Stimulated activated CD8-positive, alpha-beta memory T cell treated with anti-CD3 and anti-CD28 coated beads, Interleukin-2, amount 100 ng/mL, for 1 hour (primary cell): ENCODE measurements at places on chromosomes 7 and 10.

DNA sequence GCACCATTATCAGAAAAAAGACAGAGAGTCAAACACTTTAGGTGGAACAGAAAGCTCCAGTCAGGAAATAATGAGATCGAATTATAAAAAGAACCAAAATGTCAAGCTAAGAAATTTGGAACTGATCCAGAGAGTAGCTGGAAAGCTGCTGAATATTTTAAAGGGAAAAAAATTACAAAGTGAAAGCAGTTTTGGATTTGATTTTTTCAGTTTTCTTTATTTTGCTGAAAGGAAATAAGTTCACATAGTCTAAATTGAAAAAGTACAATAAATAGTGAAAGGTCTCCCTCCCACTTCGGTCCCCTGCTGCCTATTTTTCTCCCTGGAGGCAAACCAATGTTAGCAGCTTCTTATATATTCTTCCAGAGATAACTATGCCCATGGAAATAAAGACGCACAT, 11.3 kb upstream of the TOMM7 start:
- no peak for DNase-seq

GRCh38 chr10:60114765-60115586, 208.6 kb upstream of the CCDC6 start:
- DNase-seq: no peak

- DNase-seq: no peak
Measured at GRCh38 chr10:124079864-124080263, 13.5 kb downstream of the CHST15 start.

- no peak for DNase-seq
Measured at GRCh38 chr7:388023-388960, 98.3 kb downstream of the FOXL3 start.

- DNase-seq: no peak
Measured at GRCh38 chr10:99285881-99286280, 43.3 kb upstream of the CNNM1 start.

DNA sequence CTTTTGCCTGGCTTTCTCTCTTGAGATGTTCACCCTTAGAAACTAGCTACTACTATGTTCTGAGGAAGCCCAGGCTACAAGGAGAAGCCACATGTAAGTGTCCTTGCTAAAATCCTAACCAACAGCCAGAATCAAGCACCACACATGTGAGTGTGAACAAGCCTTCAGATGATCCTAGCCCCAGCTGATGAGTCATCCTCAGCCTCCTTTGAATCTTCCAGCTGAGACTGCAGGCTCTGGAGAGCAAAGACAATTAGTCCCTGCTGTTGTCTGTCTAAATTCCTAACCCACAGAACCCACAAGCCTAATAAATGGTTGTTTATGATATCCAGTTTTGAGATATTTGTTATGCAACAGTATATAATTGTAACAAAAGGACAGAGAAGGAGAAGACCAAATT, 92.8 kb upstream of the TAC1 start:
- no peak for DNase-seq

DNA sequence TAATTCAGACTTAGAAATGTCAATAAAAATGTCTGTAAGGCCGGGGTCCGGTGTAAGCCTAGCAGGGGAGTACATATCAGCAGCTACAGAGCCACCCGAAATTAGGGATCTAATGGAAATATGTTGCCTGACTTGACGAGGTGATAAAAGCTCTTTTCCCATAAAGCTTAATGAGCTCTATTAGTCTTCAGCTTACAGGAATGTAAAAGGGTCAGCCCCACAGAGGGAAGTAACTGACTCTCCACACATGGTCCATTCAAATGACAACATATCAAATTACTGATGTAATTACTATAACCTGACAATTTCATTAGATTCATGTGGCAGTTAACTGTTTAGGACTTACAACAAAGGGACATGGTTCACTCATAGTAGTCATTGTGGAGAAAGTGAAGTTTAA, 62.3 kb downstream of the ATE1 start:
- DNase-seq: no peak

DNA sequence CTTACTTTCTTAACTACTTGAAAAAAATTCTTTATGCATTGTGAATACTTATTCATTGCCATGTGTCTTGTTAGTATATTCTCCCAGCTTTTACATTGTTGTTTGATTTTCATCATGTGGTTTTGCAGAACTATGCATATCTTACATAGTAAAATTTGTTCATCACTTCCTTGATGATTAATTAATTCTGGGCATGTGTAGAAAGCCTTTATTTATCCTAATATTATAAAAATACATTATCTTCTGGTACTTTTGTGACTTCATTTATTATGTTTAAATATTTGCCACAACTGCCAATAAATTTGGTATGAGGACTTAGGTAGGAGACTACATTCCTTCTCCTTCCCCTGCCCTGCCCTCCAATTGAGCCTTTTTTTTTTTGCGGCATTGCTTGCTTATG, 166.0 kb upstream of the ZNF32 start:
- DNase-seq: no peak

DNA sequence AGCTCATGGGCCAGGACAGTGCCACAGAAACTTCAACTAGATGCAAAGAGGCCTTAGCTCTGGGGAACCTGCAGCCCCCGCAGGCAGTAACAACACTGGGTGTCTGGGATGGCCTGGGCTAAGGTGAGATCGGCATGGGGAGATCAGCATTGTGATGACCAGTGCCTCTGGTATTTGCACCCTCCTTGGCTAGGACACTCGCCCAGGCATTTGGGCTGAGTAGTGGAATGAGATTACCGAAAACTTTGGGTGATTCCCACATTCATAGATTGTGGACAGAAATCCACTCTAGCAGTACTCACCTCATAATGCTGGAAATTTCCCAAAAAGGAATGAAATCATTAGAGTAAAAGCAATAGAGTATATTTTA, 70.6 kb upstream of the ZMIZ2 start:
- no peak for DNase-seq

DNA sequence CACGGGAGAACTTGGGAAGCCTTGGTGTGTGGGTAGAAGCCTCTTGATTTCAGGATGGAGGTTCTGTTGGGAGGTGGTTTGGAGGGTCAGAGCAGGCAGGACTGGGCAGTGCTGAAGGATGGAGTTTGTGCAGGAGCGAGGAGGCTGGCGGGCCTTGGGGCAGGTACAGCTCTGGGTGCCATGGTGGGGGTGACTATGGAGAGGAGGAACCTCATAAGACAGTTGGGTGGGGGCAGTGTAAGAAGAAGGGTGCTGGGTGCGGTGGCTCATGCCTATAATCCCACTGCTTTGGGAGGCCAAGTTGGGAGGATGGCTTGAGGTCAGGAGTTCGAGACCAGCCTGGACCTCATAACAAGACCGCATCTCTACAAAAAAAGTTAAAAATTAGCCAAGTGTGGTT, 54.7 kb upstream of the GTF2IRD1 start:
- no peak for DNase-seq

- no peak for DNase-seq
Measured at GRCh38 chr7:76220185-76221057, 18.7 kb downstream of the SRRM3 start.

DNA sequence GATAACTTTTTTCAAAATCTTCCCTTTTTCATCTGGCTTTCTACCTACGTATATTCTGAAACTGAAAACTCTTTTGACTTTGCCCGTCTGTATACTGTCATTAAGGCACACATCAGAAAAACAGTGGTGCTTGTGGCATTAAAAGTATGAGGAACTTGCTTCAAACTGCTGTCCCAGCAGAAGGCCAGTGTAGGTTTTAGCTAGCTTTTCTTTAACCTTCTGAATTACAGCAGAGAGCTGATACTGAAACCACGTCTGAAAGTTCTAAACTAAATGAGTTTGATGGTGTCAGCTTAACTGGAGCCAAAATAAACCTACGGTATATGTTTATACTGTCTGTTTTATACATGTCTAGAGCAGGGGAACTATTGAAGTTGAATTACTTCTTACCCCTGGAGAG, 283.4 kb downstream of the TFEC start:
- DNase-seq: no peak

DNA sequence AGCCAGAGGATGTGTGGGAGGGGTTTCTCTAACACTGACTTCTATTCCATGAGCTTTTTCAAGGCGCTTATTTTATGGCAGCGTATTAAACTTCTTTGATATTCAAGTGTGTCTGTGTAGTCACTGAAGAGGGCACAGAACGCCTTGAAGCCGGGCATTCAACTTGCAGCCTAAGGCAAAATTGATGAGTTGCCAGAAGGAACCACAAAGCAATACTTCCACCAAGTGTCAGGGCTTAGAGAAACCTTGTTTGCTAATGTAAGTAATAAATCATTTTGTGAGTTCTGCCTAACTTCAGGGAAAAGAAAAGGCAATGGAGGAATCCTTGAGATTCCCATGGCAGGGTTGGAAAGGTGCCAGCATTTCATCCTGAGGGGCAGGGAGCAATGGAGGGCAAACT, 163.8 kb downstream of the LCOR start:
- DNase-seq: no peak

GRCh38 chr10:95170790-95171189, 23.2 kb upstream of the ACSM6 start:
- no peak for DNase-seq

DNA sequence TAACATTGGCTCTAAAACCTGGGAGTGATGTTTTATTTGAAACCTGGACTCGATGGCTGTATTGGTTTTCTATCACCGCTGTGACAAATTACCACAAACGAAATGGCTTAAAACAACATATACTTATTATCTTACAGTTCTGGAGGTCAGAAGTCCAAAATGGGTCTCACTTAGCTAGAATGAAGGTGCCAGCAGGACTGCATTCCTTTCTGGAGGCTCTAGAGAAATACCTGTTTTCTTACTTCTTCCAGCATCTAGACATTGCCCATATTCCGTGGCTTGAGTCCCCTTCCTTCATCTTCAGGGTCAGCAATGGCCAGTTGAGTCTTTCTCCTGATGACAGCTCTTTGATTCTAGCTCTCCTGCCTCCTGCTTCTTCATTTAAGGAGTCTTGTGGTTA, 44.3 kb upstream of the STEAP1B start:
- no peak for DNase-seq

DNA sequence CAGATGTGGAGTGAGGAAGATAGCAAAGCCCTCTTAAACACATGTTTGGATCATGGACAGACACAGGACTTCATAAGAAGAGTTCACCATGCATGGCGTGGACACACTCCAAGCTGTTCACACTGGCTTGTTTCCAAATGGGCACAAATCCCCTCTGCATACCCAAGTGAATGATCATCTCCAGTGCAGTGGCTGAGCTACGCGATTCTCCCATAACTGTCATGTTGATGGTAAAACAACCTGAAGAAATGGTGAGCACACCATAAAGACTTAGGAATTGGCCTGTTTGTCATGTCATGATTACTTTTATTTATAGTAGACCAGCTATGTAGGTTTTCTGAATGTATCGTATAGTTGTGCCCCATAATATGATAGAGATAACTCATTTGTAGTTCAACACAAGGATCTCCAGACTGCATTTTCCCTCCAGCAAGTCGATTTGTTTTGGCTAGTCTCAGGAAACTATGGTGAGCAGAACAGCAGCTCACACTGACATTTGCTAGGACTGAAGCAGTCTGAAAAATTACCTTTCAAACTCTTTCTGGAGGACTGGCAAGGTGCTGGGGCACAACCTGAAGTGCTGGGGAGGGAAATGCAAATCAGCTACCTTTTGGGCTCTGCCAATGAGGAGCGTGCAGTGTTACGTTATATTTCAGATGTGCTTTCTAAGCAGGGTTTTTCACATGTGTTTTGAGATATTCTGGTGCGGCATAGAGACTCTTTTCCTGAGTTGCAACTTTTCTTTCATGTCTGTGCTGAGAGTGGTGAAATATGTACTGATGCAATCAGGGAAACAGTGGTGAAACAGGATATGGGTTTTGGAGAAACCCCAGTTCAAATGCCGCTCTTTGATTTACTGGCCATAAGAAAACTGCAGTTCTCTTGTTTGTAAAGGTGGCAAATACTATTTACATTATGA, 629.6 kb upstream of the DPP6 start:
- DNase-seq: no peak

DNA sequence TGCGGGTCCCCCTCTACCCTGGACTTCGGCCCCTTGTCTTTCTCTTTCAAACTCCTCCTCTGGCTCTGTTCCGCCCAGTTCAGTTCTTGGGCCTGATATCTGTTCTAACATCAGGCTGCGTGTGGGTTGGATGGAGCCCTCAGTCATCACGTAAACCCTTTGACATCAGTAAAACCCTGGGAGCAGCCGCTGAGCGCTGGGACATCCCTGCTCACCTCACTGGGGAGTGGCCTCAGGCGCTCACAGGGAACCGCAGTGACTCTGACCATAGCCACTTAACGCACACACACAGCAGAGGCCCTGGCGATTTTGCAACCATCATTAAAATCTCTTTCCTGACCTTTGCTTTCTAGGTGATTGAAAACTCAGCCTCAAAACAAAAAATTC, 113.3 kb downstream of the CYTH3 start:
- DNase-seq: no peak

DNA sequence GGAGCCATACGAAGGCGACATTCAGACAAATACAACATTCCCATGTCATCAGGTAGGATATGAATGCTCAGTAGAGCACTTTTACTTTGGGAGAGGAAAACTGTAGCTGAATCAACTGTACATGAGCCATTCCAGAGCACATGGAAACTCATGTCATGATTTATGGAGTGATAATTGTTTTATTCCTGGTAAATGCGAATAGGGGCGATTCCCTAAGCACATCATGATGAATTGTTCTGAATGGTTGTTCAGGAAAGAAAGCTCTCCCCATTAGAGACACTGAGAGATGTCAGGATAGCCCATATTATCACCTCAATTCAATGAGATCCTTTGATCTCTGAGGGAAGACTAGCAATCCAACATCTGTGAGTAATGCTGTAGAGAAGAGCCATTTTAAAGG, 243.6 kb downstream of the FOXP2 start:
- no peak for DNase-seq
